Kidney (tissue), 22 donors: ENCODE measurements at places on chromosomes 5 and 9. TPM values are rescaled to one million over a fixed set of nuclear protein-coding genes. Genes with fewer than 3 reads are reported as not detected.

Gene GFI1B
- polyA plus RNA-seq = not detected

GRCh38 chr5:120368923-120369715 is 95.0 kb upstream of the PRR16 start:
- peak; percentile 61 for DNase-seq

DNA sequence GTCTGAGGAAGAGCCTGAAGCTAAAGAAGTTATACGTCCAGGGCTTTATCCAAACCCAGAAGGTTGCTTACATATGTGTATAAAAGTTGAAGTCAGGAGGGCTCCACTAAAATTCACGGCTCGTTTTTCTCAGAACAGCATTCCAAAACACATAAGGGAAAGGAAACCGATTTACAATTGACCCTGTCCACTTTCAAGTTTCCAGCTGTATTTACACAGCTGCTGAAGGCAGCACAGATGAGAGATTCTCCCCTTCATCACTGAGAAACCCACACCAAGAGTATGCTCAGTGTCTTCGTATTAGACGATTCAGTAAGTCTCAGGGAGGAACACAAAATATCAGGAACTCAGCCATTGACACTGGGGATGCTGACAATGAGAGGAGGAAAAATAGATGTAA is 5.9 kb upstream of the NREP start:
- DNase-seq = peak; percentile 62

Gene NR4A3
- polyA plus RNA-seq = 0.34 TPM

DNA sequence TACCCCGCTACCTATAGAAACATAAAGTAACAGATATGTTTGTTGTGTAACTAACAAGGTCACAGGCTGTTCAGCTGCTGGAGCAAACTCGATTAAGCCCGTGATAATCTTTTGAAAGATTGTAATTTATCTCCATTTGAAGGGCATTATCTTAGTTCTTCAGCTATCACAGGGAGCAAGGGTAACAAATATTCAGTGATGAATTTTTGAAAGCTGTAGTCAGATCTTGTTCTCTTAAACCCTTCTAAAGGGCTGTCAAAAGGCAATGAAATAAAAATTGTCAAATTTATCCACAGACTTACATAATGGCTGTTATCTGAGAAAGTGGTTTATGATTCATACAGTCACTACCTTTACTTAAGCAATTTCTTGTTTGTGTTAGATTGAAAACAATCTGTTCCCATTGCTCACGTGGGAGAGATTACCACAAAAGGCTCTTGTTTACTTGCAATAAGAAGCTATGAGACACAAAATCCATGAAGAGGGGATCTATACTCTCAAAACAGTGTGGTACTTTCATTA is 78.3 kb upstream of the ZNF608 start:
- no peak for DNase-seq

GRCh38 chr5:55691265-55692105 is 20.6 kb downstream of the SLC38A9 start:
- no peak for DNase-seq

Gene DND1
- polyA plus RNA-seq = 0.41 TPM

GRCh38 chr5:50967009-50967562 is 300.6 kb downstream of the PARP8 start:
- DNase-seq = peak; percentile 17

- no peak for DNase-seq
Measured at GRCh38 chr9:4318741-4319140, 18.9 kb upstream of the GLIS3 start.

GRCh38 chr5:53392073-53392472 is 88.4 kb upstream of the FST start:
- DNase-seq = no peak

DNA sequence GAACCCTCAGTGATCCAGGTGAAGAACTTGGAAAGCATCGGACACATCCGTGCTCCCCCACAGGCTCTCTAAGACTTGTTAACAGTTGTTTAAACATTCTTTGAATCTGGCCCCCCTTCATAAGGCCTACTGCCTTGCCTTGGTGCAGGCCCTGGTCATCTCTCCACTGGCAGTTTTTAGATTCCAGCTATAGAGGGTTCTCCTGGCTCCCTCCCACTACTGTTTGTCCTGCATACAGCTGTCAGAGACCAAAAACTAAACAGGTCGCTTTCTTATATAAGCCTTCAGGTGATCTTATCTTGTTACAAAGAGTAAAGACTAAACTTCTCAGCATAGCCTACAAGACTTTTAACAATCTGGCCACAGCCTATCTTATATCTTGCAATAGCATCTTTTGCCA is 32.3 kb downstream of the NRG2 start:
- DNase-seq = no peak

DNA sequence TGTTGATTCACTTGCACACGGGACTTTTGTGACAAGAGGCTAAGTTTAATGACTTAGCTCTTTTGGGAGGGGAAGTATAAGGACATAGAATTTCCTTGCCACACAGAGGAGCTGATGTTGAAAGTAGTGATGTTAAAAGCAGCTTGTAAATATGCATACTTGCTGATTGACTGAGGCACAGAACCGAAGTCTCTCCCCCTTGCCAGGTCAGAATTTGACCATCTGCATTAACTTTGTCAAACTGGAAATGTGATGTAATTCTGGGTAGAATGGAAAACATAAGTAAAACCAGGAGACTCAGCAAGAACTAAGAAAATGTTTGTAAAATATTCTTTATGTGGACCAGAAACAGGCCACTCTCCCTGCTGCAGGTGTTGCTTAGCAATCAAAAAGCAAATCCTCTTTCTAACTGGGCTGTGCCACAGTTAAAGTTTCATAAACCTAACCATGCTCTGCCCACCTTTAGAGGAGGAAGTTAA is 284.2 kb downstream of the NR3C1 start:
- no peak for DNase-seq

- no peak for DNase-seq
Measured at GRCh38 chr9:626596-626995, 214.9 kb upstream of the DMRT1 start.

Gene CCDC180
- 3.8 TPM for polyA plus RNA-seq

Gene AQP3
- polyA plus RNA-seq = 401 TPM

- DNase-seq = no peak
Measured at GRCh38 chr5:133519191-133519590, 93.2 kb downstream of the FSTL4 start.

DNA sequence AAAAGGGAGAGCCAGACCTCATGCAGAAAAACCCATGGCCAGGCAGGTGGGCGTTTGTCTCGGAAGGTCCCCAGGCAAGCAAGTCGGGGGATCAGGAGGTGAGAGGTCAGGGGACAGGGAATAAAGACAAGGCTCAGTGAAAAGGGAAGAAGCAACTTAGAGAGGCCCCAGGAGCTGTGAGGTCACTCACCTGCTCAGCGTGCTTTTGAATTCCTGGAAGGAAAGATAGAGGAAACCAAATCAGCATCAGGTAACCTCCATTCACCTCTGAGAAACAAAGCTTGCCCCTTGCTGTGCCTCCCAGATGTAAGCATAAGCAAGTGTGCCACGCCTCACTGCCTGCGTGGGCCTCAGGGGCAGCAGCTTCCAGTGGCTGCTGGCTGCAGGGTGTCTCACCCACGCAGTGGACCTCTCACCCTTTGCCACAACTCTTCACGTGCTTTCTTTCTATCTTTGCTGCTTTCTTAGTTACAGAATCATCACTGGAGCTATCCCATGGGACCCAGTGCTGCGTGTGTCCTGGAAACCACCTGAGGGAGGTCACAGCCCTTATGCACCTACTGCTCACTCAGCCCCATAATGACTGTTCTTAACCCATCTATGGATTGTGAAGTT is 6.0 kb downstream of the TRIM7 start:
- no peak for DNase-seq
